ENCODE measurements at places on chromosomes 6 and 20.
A peak's percentile ranks its signal among the peaks of the same experiment; 100 is the strongest.

DNA sequence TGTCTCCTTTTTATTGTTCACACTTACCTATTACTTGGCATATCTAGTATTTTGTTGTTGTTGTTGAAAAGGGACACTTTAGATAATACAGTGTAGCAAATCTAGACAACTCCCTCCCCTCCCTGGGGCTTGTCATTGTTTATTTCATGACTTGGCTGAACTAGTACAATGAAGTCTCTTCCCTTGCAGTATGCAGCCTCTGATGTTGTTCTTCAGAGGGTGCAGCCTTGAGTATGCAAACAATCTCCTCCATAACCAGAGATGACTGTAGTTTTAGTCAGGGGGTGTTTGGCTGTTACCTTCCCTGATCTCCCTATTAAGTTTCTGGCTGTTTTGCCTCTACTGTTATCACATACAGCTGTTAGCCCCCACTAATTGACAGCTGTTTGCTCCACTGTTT lies 315.4 kb upstream of the RUNX2 start:
- no peak for DNase-seq

GRCh38 chr20:2364044-2364443 lies 16.7 kb upstream of the TGM6 start:
- no peak for DNase-seq

- no peak for DNase-seq
Measured at GRCh38 chr20:48070991-48071652, 285.8 kb upstream of the SULF2 start.

GRCh38 chr6:30169658-30170614 lies 6.6 kb downstream of the TRIM15 start:
- DNase-seq, result peak; percentile 65

DNA sequence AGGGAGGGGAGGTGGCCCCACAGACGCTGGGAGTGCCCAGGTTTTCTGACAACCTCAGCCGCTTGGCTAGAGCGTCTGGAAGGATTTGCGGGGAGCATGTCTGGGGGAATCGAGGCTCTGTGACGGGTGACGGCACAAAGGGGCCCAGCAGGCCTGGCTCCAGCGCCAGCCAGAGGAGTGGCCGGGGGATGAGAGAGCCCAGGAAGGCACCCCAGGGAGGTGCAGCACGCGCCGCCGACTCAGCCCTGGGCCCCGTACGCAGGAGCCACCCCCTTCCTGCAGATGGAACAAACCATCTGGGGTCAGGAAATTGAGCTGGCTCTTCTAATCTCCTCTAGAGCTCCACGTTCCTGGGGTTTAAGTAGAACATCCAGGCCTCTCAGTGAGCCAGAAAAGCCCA lies 5.9 kb upstream of the SLCO4A1 start:
- no peak for DNase-seq

- DNase-seq, result no peak
Measured at GRCh38 chr6:149225370-149225769, 92.1 kb upstream of the TAB2 start.

DNA sequence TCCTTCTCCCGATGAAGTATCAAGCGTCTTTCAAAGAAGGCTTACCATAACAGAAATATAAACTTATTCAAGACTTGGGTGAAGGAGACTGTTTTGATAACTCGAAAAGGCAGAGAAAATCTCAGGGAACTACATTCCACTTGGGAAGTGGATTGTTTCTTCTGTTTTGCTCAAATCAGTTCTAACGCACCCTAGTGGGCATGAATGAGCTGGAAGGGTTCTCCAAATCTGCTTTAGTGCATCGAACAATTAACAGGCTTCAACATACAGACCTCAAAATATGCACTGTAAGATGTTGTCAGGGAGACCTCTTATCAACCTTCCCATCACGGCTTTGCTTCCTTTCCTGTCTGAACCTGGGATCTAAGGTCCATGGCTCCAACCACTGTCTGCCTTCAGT lies 392.5 kb downstream of the CD83 start:
- no peak for DNase-seq

- no peak for DNase-seq
Measured at GRCh38 chr6:124490122-124490521, 472.1 kb upstream of the RNF217 start.

GRCh38 chr20:46213946-46214823 lies 94.1 kb downstream of the CDH22 start:
- DNase-seq, result no peak

GRCh38 chr20:51725584-51726176 lies 42.5 kb downstream of the ATP9A start:
- no peak for DNase-seq

DNA sequence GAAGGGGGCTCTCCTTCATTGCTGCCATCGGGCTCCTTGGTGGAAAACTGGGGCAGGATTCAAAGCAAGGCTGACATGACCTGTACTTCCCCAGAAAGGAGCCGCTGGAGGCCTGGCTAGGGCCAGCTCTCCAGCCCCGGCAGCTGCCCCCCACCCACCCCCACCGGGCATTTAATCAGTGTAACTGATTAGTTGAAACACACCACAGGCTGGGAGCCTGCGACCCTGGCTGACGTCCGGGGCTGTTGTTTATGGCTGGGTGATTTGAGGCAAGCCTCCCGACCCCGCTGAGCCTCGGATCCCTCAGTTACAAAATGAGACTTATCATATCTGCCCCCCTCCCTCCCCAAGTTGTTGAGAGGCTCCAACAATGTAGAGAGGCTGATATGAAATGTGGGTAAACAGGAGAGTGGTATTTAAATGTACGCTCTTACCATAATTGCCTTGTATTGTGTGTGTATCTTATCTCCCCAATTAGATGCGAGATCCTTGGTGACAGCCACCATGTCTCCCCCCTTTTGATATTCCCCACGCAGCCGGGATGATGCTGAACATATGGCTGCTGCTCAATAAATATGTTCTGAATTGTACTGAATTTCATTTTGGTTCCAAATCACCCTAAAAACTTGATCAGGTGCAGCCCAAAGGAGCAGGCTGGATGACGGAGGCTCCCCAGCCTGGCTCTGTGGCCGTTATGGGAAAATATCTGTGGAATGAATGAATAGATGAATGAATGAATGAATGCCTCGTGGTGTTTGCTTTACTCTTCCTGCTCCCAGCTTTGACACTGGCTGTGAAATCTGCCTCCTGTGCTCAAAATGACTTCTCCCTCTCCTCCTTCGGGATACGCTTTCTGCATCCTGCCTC lies 31.8 kb upstream of the APCDD1L start:
- DNase-seq, result no peak

- no peak for DNase-seq
Measured at GRCh38 chr20:45183084-45183483, 8.4 kb downstream of the PI3 start.

DNA sequence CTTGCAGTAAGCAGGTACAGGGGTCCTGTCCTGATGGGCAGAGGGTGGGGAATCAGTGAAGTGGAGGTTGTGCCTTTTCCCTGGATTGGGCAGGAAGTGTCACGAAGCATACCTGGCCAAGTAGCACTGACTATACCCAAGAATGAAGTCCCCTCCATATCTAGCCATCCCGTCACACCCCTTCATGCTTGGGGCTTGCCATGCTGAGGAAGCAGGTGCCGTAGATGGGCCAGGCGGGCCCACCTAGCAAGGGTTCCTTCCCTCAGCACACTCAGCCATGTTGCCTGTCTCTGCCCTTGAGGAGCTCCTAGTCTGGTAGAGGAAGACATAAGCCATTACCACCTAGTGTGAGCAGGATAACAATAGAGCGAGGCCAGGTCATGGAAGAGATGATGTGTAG lies 33.5 kb downstream of the EIF2S2 start:
- no peak for DNase-seq

DNA sequence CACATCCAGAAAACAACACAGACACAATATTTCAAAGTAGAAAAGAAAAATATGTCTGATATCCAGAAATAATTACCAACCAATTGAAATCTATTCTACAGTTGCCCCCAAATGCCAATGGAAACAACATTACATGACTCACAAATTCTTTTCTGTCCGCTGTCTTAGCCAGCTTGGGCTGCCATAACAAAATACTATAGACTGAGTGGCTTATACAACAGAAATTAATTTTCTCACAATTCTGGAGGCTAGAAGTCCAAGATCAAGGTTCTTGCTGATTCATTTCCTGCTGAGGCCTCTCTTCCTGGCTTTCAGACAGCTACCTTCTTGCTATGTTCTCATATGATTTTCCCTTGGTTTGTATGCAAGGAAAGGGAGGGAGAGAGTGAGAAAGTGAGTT lies 698.1 kb downstream of the DHX35 start:
- no peak for DNase-seq

Measured in HEK293T (cell line).